ENCODE measurements at places on chromosomes 11 and 22.

DNA sequence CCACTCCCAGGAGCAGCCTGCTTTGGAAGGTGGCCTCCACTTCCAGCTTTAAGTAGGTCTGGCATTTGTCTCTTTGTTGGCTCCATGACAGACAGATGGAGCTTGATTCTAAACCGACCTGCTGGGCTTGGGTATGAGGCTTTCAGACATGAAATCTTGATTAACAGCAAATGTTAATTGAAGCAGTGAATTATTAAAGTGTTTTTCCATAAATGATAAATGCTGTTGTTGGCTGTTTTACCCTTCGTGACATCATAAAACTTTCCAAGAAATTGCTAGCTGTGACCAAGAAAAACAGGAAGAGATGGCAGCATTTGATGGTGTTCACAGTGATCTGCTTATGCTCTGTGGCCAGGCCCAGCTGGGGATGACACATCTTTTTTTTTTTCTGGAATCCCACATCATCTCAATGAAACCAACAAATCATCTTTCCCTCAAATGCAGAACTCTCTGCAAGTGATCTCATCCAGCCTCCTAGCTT lies 66.1 kb downstream of the RBMXL2 start:
- DNase-seq, result no peak

DNA sequence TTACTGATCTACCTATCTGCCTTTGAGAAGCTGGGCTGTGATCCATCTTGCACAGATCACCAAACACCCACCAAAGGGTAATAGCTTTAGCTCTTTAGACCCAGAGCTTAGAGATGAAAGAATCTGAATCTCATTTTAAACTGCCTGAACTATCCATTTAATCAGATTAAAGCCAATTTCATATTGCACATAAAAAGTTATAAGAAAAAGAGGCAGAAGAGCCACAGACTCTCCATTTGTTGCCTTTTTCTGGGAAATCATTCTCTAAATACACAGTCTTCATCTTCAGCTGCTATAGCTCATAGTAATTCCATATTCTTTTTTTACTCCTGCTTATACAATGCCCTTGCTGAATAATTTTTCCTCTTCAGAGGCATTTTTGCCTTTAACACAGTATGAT lies 271.2 kb downstream of the DLG2 start:
- no peak for DNase-seq

- no peak for DNase-seq
Observed at GRCh38 chr22:27966168-27967064, 47.4 kb upstream of the PITPNB start.

DNA sequence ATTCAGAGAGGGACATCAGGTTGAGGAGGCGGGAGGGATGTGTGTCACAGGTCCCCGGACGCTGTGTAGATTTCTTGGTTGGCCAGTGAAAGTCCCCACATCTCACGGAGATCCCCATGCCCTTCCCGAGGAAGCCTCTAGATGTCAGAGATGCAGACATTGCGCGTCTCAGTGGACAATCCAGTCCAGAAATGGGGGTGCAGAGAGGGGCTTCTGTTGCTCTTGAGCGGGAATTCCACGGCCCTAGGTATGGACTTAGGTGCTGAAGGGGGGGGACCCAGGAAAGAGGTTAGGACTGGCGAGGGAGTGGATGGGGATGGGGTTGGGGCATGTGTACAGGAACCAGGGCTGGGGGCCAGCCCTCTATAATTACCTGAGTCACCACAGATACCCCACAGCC lies 7.0 kb downstream of the THY1 start:
- no peak for DNase-seq

DNA sequence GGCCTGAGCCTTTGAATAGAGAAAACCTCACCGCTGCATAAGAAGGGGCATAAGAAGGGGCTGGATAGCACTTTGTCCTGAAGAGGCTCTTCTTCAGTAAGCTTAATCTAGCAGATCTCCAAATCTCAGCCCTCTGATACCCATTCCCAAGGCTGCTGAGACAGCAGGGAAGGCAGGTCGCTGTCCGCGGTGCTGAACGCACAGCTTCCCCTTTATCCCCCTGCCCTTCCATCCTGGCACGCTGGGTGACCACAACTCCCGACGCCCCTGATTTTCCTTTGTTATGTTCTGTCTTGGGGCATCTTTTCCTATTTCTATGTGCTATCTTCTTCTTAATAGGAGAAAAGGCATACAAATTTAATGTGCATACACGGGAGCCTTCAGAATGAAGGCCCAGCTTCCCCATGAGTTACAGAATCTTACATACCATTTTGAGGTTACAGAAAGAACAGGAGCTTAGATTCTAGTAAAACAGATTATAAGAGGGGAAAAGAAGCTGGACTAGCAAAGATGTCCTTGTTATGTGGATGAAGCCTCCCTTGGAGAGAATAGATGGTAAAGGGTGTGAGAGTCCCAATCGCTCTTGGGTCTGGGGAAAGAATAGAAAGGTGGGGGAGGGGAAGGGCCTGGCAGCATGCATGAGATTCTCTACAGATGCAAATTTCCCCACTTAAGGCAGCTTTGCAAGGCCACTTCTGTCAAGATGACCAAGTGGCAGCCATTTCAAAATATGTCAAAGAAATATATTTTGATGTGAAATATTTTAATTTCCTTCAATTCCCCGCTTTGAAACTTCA lies 5.7 kb upstream of the SULT4A1 start:
- DNase-seq, result no peak

DNA sequence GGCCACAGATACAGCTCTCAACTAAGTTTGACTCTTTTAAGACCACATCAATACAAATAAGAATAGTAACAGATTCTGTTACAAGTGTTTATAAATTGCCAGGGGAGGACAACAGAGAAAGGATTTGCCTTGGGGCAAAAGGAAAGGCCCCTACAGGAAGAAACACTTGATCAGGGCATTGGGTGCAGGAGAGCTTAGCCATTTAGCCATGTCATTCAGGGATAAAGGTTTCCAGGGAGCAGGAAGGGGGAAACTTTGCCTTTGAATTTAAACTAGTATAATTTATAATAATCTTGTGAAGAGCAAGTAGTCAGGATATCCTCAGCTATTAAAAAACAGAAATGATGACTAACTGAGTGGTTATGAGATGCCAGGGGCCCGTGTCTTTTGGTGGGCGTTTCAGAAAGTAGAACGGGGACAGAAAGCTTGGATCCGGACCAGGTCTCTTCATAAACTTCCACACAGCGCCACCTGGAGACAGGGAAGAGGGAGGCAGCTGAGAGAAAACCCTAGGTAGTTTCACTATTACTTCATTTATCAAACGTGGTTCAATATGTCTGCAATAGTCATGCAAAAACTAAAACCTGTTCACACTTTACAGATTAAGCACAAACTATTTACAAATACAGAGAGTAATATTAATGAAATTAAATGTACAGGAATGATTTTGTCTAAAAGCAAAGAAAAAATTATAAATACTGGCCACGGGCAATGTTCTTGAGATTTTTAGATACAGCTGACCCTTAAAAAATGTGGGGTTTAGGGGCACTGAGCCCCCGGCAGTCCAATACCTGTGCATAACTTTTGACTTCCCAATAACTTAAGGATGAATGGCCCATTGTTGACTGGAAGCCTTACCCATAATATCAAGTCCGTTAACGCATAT lies 11.0 kb upstream of the SLC5A4 start:
- peak; percentile 4 for DNase-seq

GRCh38 chr11:74570266-74571061 lies 21.9 kb upstream of the POLD3 start:
- no peak for DNase-seq

DNA sequence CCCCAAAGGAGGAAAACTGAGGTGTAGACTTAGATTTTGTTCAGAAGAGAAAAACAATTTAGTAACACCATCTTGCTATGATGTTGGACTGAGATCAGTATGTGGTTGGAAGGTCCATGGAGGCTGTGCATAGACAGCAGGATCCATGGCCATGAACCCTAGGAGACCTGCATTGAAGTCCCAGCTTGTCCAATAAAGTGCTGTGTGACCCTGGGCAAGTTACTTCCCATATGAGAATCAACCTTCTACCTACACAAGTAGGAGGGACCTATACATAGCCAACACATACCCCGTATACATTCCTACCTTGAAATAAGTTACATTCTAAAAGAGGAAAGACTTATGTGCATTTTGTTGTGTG lies 27.3 kb upstream of the ZNRF3 start:
- DNase-seq, result no peak

GRCh38 chr11:8022876-8023275 lies 35.7 kb downstream of the EIF3F start:
- DNase-seq, result no peak

DNA sequence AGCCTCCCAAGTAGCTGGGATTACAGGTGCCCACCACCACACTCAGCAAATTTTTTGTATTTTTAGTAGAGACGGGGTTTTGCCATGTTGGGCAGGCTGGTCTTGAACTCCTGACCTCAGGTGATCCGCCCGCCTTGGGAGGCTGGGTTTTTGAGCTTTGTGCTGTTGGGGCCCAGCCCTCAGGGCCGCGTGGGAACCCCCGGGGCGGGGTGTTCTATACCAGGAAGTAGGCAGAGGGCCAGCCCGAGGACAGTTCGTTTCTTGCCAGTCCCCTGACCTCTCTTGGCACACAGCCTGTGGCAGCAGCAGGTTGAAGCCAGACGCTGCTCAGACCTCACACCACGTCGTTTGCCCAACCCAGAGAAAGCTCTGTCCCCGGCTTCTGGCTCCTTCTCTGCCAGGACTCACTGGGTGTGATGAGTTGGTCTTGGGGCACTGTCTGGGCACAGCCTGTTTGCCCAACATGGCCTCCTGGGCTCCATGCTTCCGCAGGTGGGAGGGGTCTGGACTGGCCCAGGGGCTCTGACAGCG lies 24.9 kb upstream of the CHKA start:
- DNase-seq, result no peak

DNA sequence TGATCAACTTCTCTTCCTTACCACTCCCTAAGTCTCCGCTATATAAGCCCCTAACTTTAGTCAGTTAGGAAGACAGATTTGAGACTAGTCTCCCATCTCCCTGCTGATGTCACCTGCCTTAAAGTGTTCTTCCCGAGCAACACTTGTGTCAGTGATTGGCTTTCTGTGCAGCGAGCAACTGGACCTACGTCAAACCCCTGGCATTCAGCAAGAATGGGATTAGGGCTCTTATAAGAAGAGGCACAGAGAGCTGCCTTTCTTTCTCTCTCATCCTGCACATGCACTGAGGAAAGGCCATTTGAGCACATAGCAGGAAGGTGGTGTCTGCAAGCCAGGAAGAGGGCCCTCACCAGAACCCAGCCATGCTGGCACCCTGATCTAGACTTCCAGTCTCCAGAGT lies 116.6 kb upstream of the THY1 start:
- DNase-seq, result no peak

DNA sequence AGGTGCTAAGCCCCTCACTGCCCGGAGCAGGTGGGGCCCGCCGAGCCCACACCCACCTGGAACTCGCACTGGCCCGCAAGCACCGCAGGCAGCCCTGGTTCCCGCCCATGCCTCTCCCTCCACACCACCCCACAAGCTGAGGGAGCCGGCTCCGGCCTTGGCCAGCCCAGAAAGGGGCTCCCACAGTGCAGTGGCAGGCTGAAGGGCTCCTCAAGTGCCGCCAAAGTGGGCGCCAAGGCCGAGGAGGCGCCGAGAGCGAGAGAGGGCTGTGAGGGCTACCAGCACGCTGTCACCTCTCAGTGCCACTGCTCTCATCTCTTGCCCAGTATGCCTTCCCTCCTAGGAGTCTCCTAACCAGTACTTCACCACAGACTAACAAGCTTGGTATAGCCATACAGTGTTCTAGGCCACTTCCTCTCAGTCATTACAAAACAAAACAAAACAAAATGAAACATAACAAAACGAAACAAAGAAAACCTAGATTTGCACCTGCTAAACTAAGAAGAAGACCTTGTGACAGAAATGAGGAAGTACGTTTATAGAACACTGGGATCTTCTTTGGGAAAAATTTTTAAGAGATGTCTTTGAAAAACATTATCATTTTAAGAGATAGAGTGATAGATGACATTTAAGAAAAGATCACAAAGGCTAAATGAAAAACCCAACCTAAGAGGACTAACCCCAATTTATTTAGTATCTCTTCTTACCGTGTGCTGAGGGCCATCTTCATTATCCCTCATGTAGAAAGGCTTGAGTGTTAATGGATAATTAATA lies 47.7 kb upstream of the GAB2 start:
- DNase-seq, result no peak

DNA sequence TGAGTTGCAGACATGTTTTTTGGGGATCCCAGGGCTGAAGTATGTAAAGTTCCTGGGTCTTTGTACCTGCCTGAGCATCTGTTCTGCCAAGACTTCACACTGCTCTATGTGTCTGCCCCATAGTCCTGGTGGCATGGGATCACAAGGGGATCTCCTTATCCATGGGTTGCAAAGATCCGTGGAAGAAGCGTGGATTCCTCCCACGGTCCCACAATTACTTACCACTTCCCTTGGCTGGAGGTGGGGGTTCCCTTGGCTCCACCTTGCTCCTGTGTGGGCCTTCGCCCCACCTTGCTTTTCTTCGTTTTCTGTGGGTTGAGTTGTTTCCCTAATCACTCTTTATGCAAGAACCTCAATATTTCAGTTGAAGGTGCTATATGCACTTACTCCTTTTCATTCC lies 157.4 kb upstream of the CHORDC1 start:
- DNase-seq, result no peak

DNA sequence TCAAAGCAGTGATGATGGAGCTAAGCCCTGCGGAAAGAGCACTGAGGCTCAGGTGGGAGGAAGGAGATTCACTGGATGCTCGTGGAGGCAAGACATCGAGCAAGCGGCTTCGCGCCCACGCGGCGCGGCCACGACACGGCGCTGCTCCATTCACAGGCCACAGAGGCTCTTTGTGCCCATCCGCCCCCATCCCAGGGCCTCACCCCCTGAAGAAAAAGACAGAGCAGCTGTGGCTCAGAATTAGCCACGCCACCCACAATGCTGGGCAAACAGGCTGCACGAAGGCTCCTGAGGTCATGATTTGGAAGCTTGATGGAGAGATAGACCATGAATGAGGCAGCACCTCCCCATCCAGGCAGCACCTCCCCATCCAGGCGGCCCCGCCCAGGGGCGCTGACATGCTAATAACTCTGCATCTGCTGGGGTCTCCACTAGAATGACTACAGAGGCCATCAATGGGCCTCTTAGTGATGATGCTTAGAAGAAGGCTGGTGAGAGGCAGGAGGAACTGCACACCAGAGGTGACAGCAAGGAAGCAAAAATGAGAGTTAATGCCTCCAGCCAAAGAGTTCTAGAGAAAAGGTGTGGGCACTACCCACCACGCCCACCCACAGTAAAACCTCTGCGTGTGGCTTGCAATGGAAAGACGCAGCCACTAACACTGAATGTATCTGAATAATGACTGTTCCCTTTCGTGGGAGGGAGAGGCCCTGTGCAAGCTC lies 43.5 kb downstream of the MYH9 start:
- DNase-seq, result no peak

DNA sequence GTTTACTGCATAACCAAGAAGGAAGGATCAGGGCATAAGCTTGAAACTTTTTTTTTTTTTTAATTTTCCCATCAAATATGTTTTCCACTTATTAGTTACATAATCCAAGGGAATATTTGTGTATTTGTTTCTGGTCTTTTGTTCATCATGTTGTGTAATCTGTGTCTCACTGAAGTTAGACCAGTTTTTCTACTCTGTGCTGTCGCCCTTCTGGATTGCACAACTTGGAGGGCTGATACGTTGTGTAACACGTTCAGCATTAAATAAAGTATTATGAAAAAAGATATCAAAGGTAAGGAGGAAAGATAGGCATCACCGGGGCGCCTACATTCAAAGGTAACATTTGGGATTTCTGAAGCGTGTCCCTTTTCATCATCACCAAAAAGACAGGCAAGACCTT lies 3.3 kb upstream of the E2F8 start:
- no peak for DNase-seq
